ENCODE measurements at places on chromosomes 4 and X.

DNA sequence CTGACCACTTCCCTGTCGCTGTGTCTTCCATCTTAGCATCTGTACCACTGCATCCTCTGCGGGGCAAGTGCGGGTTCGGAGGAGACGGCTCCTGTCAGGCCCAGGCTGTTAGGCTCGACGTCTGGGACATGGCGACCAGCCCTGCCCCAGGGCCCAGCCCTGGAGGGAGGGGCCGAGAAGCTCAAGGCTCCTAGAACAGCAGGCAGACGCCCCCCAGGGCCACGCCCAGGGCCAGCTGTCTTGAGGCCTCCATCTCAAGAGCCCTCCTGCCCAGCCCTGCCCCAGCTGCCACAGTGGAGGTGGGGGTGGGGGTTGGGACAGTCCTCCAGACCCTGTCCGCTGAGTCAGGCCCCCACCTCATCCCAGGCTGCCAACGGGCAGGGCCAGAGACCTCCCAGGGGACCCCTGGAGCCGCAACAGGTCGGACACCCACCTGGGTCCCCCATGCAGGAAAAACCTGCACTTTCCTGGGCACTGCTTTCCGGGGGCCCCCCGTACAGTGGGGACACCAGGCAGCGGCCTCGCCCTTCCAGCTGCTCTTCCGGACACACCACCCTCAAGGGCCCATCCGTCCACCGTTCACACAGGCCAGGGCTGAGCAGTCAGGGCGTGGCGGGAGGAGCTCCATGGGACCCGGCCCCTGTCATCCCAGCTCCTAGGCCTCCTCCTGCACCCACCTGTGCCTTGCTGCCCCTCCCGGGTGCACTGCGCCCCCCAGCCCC, 83.1 kb downstream of the FAM53A start:
- peak; percentile 72 for DNase-seq

DNA sequence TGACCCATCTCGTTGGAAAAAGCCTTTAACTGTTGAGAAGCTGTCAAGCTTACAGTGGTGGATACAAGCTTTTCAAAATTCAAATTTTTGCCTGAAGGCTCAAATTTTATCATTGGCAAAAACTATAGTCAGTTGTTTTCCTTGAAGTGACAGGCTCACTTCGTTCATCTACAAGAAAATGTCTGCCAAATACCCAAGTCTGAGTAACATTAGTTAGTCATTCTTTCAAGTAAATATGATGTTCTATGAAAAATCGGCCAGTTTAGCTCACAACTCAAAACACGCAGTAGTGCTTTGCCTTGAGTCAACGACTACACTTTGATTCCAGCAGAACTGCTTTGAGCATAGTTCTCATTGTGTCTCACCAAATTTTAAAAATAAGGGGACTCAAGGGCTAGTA, 170.3 kb upstream of the MAMLD1 start:
- no peak for DNase-seq

GRCh38 chrX:134735015-134735414, 76.7 kb upstream of the PLAC1 start:
- DNase-seq: no peak

- DNase-seq: peak; percentile 98
Observed at GRCh38 chr4:145732895-145733880, 53.2 kb downstream of the C4orf51 start.

DNA sequence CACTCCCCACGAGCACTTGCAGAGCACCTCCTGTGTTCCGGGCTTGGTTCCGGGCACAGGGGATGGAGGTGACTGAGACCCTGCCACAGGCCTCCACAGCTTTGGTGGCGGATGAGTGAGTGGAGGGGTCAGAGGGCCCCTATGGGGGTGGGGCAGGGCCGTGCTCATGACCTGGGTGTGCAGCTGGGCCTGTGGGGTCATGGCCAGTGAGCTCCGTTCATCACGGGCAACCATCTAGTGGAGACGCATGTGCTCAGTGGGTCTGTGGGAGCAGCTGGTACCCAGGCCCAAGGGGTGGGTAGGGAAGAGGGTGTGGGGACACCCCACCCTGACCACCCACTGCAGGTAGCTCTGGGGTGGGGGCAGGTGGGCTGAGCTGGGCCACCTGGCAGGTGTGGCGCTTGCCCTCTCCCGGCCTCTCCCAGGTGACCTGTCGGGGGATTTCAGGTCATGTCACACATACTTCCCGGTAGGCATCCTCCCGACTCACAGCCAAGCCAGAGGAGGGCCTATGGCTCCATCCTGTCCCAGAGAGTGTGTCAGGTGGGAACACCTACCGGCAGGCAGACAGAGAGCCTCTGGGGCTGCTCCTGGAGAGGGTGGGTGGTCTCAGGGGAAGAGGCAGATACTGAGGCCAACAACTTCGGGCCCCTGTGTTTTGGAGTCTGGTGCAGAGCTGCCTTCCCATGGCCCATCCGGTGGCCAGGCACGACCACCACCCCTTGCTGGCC, 3.6 kb downstream of the PSAPL1 start:
- peak; percentile 69 for DNase-seq

DNA sequence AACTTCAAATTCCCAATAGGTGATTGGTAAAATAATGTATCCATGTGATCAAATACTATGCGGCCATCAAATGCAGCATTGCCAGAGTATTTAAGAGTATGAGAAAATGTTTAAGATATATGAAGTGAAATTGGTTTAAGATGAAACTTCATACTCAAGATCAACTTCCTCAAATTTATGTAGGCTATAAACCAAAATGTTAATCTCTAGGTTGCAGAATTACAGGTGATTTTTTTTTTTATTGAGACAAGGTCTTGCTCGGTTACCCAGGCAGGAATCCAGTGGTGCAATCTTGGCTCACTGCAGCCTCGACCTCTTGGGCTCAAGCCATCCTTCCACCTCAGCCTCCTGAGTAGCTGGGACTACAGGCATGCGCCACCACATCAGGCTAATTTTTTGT, 25.3 kb downstream of the ACSL4 start:
- DNase-seq: no peak

GRCh38 chr4:102642631-102643298, 118.0 kb downstream of the MANBA start:
- no peak for DNase-seq

GRCh38 chr4:86558797-86559196, 35.3 kb upstream of the PTPN13 start:
- no peak for DNase-seq

GRCh38 chrX:51891821-51892551, 1.4 kb upstream of the MAGED1 start:
- peak; percentile 76 for DNase-seq

DNA sequence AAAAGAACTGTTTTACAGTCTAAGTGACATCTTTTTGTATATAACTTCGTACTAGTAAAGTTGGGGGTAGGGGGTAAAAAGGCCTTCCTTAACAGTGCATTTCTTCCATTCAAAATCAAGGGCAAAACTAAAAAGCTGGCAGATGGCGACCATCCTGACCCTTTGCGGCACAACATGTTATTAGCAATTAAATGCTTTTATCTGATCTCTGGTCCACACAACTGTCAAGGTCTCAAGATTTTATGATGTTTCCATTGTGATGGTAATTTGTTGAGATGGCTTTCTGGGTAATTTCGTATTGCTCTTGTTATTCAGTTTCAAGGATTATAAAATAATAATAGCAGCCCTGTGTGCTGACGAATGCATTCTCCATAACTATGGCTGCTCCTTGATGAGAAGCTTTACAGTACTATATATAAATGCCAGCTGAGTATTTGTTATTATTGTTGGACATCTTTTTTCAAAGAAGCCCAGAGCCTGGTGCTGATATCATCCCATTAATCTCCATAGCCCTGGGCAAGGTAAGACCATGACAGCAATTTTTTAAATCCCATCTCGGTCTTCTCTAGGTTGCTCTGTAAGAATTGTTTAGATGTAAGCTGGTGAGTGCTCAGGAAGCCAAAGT, 89.5 kb downstream of the CBR4 start:
- DNase-seq: no peak

DNA sequence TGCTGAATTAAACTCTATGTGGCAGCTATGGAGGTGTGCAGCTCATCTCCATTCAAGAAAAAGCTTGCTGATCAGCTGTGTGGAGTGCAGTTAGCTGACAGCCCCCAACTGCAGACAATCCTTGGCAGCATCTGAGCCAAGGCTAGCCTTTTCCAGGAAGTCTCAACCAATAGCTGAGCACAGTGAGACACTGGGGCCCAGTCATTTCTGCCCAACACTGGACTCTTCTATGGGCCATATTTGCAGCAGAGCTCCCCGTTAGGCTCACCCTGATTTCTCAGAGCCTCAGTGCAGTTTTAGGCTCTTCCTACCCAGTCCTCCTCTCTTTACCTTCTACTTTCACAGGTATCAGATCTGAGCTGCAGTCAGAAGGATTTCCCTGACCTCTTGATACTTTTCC, 12.9 kb downstream of the DDX53 start:
- DNase-seq: no peak

- no peak for DNase-seq
Observed at GRCh38 chr4:102579794-102580462, 78.8 kb downstream of the NFKB1 start.

DNA sequence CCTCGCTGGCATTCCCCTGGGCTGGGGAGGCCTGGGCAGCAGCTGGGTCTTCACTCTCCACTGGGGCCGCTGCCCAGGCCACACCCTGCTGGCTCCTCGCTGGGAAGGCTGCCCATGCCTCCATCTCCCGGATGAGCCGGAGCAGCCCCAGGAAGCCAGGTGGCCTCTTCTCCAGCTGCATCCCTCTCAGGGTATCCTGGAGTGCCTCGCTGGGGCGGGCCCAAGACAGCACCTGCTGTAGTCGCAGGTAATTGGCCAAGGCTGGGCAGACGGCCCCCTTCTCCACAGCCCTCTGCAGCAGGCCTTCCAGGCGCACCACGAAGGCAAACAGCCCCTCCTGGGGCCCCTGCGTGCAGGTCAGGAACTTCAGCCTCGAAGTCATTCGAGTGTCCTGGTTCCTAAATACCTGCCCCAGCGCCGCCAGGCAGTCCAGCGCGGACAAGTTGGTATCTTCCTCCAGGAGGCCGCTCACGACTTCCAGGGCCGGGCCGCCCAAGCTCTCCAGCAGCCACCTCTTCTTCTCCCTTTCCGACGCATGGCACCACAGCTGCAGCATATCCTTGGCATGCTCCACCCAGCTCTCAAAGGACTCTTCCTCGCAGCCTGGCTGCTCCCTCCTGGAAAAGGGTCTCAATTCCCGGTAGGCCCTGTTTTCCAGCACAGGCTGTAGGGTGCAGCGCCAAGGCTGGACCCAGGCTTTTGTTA, 3.7 kb downstream of the PNMA6E start:
- peak; percentile 71 for DNase-seq

DNA sequence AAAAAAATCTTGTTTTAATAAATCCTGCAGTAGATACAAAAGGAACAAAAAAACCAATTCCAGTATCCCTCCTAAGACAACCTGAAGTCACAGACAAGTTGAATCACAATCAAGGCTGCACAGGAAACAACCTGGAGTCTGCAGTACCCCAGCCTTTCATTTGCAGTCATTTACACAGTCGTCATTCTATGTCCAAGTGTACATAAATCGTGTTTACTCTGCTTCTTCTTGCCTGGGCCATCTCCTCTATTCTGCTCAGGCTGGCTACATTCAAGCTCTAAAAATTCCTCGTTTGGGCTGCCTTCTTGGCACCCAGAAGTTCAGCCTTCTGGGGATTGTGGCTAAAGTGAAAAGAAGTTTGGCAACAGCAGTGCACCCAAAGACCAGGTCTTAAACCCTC, 37.8 kb downstream of the NALF2 start:
- no peak for DNase-seq

DNA sequence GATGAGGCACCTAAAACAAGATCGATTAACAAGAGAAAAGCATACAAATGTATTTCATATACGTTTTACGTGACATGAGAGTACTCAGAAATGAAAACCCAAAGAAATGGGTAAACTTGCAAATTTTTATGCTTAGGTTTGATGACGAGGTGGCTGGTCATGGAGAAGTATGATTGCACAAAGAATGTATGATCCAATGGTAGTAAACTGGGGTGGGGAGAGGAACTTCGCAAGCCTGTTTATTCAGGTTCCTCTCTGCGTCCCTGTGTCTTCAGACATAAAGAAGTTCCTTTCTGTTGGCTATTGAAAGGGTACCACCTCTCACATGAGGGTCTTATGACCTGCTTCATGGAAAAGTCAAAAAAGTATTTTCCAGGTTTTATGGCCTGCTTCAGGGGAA, 309.2 kb downstream of the BCOR start:
- DNase-seq: no peak

DNA sequence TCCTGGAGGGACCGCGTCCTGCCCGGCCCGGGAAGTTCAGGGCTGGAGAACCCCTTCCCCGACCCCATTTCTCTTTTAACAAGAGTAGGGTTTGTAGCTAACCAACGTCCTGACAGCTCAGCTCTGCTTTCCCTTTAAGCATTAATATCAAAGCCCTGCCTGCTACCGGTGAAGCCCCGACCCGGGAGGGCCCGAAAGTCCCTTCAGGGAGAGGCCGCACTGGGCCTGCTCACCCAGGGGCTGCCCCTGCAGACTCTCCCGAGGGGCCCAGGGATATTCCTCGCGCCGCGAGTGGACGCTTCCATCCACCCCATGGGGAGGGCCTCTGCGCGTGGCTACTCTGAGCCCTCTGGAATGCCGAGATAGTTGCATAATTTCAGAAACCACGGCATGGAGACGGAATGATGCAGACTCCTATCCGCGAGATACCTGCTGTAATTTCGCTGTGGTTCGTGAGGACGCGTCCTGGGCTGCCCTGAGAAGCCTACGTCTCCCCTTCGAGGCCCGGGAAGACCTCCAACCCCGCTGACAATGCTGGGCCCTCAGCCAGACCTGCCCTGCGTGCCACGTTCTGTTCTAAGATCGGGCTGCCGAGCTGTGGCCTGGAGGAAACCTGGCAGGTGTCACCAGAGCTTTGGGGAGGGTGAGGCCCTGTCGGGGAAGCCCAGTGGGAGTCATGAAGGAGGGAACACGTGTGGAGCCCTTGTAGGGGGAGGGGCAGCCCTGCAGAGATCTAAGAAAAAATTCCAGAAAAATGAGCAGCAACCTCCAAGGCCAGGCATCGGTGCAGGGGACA, 999 bp upstream of the CTBP1 start:
- peak; percentile 82 for DNase-seq

DNA sequence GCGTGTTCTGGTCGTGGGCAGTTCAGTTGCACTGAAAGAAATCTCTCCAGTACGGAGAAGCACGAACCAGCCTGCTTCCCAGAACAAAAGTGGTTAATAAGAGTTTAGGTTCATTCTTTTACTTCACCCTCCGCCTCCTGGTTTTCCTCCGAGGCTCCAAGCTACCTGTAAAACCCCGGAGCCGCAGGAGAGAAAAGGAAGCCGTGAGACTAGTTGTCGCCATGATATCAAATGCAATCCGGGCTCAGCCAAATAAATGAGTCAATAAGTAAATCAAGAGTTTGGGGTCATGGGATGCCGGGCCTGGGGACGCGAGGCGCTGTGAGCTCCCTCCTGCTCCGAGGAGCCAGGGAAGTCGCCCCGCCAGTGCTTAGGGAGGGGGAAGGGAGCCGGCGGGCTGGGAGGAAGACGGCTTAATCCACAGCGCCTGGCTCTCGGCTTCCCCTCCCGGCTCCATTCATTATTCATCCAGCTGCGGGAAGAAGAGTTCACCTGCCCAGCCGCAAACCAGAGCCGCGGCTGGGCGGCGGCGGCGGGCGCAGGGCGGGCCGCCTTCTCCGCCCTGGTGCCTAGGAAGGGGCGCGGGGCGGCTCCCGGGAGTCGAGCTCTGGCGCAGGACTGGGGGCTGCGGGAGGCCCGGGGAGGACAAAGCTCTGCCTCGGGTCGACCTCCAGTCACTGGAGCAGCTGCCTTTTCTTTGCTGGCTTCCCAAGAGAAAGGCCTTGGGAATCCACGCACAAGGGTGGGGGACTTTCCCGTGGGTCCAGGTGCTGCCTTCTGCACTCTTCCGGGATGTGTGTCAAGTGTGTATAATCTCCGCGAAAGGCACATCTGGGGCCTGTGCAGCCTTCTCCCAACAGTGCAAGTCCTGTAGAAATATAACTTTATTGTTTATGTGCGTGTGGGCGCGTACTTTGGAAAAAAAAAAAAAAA, 1.7 kb downstream of the FRAS1 start:
- peak; percentile 84 for DNase-seq

Data from posterior vena cava (tissue), 2 donors.